ENCODE measurements at places on chromosomes 5 and 9.

DNA sequence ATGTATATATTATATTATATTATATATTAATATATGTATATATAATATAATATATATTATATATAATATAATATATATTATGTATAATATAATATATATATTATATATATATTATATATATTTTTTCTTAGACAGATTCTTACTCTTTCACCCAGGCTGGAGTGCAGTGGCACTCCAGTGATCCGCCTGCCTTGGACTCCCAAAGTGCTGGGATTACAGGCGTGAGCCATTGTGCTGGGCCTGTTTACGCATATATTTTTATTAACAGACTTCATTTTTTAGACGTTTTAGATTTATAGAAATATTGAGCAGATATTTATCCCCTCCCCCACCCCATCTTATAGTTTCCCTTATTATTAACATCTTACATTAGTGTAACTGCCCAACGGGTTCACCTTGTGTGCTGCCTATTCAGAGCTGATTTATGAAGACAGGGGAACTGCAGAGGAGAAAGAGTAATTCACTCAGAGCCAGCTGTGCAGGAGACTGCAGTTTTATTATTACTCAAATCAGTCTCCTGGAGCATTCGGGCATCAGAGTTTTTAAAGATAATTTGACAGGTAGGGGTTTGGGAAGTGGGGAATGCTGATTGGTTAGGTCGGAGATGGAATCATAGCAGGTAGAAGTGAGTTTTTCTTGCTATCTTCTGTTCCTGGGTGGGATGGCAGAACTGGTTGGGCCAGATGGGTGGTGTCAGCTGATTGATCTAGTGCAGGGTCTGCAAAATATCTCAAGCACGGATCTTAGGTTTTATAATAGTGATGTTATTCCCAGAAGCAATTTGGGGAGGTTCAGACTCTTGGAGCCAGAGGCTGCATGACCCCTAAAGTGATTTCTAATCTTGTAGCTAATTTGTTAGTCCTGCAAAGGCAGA is 93.4 kb downstream of the UNC13B start:
- no peak for DNase-seq

GRCh38 chr9:31470051-31470450 is 914.4 kb upstream of the ACO1 start:
- no peak for DNase-seq

DNA sequence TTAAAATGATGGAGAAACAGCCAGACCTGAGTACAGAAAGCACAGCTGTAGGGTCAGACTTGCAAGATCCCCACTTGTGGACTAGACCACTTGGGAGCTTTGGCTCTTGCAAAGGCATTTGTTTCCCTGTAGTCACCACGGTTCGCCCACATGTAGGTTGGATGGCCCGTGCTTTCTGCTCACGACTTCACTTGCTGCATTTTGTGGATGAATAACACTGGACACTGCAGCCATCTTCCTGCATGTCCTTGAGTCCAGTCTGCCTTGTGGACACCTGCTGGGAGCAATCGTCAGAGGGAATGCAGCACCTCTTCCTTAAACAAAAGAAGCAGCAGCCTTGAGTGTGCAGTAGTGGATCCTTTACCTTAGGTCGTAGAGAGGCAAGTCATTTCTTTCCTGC is 372.9 kb upstream of the IRX2 start:
- no peak for DNase-seq

GRCh38 chr9:135219676-135220600 is 132.5 kb downstream of the OLFM1 start:
- no peak for DNase-seq

- no peak for DNase-seq
These were observed 41.9 kb downstream of the TMEM215 start for GRCh38 chr9:32825203-32825602.
